ENCODE measurements at places on chromosomes 3 and 15. TPM values are rescaled to one million over a fixed set of nuclear protein-coding genes. Genes with fewer than 3 reads are reported as not detected.

Gene P2RY14
- total RNA-seq = not detected

DNA sequence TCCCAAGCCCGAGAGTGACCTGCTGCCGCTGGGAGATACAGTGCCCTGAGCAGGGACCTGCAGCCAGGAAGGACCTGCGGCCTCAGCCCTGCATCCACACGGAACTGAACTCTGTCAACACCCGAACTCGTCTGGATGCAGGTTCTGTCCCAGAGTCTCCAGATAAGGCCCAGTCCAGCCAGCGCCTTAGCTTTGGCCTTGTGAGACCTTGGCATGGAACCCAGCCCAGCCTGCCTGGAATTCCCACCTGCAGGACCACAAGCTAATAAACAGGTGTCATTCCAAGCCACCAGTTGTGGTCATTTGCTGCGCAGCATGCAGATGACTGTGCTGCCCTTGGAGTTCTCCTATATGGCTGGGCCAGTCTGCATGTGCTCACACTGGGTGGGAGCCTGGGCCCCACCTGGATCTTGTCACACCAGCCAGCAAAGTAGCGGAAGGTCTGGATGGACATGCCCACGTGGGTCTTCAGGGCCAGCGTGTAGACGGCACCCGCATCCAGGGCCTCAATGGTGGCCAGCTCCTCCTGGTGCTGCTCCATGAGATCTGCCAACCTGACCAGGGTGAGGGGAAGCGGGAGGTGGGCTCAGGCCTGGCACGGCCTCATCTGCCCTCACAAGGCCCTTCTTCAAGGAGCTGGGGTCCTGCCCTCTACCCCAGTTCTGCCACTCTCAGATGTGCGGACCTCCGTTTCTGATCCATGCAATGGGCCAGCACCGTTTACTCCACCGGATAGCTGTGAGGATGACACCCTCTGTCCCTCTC lies 47.2 kb upstream of the SLC41A3 start:
- peak; percentile 30 for DNase-seq

GRCh38 chr15:45657764-45658545 lies 23.1 kb downstream of the SQOR start:
- DNase-seq = no peak

DNA sequence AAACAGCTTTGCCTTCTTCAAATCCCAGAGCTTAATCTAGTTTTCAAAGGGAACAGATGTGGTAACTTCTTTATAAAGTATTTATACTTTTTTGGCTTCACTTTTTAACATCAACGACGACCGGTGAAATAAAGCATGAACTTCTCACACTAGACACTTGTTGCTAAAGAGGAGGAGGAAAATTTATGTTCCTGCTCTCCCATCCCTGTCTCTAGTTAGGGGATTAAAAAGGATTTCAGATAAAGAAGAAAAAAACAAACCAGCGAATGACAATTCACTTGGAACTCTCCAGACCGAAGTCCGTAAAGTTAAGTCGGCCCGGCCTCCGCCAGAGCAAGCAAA lies 672 bp downstream of the NEDD4 start:
- no peak for DNase-seq

GRCh38 chr3:76566211-76566534 lies 473.7 kb upstream of the ROBO2 start:
- DNase-seq = no peak

GRCh38 chr15:50057905-50058639 lies 61.0 kb downstream of the ATP8B4 start:
- DNase-seq = no peak

- no peak for DNase-seq
Measured at GRCh38 chr3:124306665-124307064, 314.7 kb upstream of the ROPN1 start.

DNA sequence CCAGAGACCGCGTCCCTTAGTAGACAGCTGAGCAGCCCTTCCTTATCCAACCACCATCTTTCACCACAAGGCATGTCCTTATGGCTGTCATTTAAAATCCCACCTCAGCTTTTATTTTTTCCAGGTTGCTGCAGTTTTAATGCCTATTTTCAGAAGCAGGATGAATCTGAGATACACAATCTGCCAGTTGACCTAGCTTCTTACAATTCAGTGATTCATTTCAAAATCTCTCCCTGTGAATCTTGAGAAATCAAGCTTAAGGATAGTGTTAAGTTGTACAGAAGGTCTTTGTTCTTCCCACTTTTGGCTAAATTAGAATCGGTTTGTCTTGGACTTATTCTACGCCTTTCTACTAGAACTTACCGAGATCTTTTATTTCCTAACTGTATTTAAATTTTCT lies 522.3 kb upstream of the CFAP20DC start:
- no peak for DNase-seq

All from endodermal cell (in vitro differentiated cells).